ENCODE measurements at places on chromosomes 3 and 15. TPM values are rescaled to one million over a fixed set of nuclear protein-coding genes. Genes with fewer than 3 reads are reported as not detected.

GRCh38 chr15:85490856-85491255 lies 110.5 kb downstream of the AKAP13 start:
- H3K36me3 ChIP-seq, result no peaks in the 10 kb centered on the region
- H3K4me3 ChIP-seq, result no peak overlapping the region
- no peak overlapping the region for H3K27ac ChIP-seq
- H3K4me1 ChIP-seq, result peaks cover 15% of the 10 kb centered on the region
- H3K27me3 ChIP-seq, result no peaks in the 10 kb centered on the region
- no peak for DNase-seq

GRCh38 chr15:36643551-36643950 lies 64.1 kb downstream of the CDIN1 start:
- H3K27ac ChIP-seq, result no peak overlapping the region
- DNase-seq, result no peak
- H3K27me3 ChIP-seq, result no peaks in the 10 kb centered on the region
- H3K4me3 ChIP-seq, result no peak overlapping the region

GRCh38 chr3:130679218-130679617 lies 67.4 kb downstream of the PIK3R4 start:
- H3K27ac ChIP-seq, result no peak overlapping the region
- H3K4me1 ChIP-seq, result no peaks in the 10 kb centered on the region
- DNase-seq, result no peak
- H3K36me3 ChIP-seq, result peaks cover 25% of the 10 kb centered on the region
- H3K4me3 ChIP-seq, result no peak overlapping the region
- no peaks in the 10 kb centered on the region for H3K27me3 ChIP-seq

- peak; percentile 79 for DNase-seq
- no peaks in the 10 kb centered on the region for H3K27me3 ChIP-seq
- H3K4me1 ChIP-seq, result peaks cover 7% of the 10 kb centered on the region
- H3K27ac ChIP-seq, result peak overlapping the region; percentile 81
- H3K4me3 ChIP-seq, result no peak overlapping the region
These were observed 437.3 kb downstream of the TBL1XR1 start for GRCh38 chr3:176759815-176760506.

DNA sequence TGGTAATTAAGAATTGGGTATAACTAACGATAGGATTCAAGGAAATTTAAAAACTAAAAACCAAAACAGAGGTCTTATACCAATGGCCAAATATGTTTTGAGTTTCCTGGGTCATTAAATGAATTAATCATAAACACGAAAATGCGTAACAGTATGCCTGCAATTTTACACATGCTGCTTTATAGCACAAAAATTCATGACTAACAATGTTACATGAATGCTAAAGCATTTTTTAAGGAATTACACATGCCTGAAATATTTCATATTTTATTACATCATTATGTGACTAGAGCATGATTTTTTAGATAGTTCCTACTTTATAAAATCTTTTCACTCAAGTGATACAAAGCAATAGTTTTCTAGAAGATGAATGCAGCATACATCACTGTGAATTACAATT lies 74.7 kb downstream of the ZNF148 start:
- H3K27ac ChIP-seq, result no peak overlapping the region
- H3K4me3 ChIP-seq, result no peak overlapping the region
- H3K27me3 ChIP-seq, result no peaks in the 10 kb centered on the region
- H3K36me3 ChIP-seq, result no peaks in the 10 kb centered on the region
- peaks cover 11% of the 10 kb centered on the region for H3K4me1 ChIP-seq
- no peak for DNase-seq

DNA sequence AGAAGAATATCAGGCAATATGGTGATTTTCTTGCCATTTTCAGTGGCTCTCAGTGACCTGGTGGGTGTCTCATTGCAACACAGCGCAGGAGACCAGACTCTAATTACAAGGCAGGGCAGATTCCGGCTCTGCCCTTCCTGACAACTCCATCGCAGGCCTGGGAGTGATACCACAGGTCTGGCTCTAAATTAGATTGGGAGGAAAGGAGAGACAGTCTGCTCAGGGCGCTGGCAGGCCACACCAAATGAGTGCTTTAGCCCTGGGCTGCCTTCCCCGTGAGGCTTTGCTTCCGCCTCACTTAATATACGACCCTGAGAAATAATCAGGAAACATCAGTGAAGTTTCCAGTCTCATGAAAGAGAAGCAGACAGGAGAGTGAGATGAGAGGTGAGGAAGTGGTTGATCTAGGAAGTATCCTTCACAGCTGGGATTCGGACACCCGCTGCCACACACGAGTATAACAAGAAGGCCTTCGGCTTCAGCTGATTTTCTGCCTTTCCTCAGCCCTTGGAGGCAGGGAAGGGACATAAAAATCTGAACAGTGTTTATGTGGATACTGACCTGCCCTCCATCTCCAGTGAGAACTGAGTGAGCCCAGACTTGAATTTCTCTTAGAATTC lies 73.7 kb upstream of the PROK2 start:
- H3K4me3 ChIP-seq, result no peak overlapping the region
- H3K36me3 ChIP-seq, result no peaks in the 10 kb centered on the region
- no peaks in the 10 kb centered on the region for H3K27me3 ChIP-seq
- no peak for DNase-seq
- no peak overlapping the region for H3K27ac ChIP-seq
- H3K4me1 ChIP-seq, result peaks cover 6% of the 10 kb centered on the region

GRCh38 chr15:66459818-66460615 lies 37.5 kb downstream of the SNAPC5 start:
- no peaks in the 10 kb centered on the region for H3K4me1 ChIP-seq
- H3K4me3 ChIP-seq, result no peak overlapping the region
- H3K27ac ChIP-seq, result no peak overlapping the region
- H3K36me3 ChIP-seq, result no peaks in the 10 kb centered on the region
- no peak for DNase-seq

DNA sequence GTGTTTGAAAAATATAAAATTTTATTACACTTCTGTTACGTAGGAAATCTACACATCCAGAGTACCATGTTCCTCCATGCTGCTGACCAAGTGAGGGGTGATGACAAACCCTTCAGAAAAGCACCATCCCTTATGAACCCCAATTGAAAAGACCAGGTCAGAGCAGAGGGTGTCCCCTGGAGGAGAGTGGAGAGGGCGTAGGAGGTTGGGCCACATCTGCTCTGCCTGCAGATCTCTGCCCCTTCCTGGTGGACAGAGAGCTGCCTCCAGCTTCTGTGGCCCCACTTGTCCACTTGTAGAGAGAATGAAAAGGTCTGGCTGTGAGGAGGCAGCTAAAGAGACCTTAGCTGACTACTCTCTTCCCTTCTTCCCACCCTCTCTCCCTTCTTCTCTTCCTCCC lies 55.5 kb downstream of the GLDN start:
- H3K36me3 ChIP-seq, result no peaks in the 10 kb centered on the region
- H3K4me1 ChIP-seq, result no peaks in the 10 kb centered on the region
- no peak for DNase-seq
- no peak overlapping the region for H3K4me3 ChIP-seq

DNA sequence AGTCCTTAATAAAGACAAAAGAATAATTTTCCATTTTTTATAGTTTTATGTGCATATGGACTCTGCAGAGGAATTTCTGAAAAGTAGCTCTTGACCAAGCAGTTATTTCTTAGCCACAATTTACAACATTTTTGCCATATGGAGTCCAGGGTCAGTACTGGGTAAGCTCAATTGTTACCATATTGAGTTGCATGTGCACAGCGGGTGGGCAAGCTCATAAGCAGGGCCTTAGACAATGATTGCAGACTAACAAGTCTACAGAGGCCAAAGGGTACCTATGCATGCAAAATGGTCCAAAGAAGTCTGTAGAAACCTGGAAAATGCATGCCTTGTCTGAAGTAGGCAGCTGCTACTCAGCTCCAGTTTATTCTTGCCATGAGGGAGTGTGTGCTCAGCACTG lies 19.0 kb upstream of the ARHGEF26 start:
- H3K36me3 ChIP-seq, result no peaks in the 10 kb centered on the region
- H3K27ac ChIP-seq, result no peak overlapping the region
- H3K4me1 ChIP-seq, result no peaks in the 10 kb centered on the region
- H3K4me3 ChIP-seq, result no peak overlapping the region
- H3K27me3 ChIP-seq, result no peaks in the 10 kb centered on the region
- no peak for DNase-seq

DNA sequence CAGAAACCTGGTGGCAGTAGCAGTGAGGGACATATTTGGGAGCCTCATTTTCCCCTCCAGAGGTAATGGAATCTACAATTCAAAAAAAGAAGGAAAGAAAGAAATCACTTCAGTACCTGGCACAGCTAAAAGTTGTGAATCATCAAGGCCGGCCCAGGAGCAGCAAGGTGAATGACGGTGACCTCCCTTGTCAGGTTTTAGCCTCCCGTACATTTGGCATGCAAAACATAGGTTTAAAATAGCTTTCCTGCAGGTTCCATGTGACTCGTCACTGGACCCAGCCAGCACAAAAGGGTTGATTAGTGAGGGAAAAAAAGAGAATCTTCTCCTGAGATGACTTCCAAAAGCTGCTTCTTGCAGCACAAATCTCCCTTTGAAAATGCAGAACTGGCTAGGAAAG lies 394.2 kb downstream of the LSAMP start:
- H3K4me3 ChIP-seq, result no peak overlapping the region
- no peaks in the 10 kb centered on the region for H3K27me3 ChIP-seq
- no peak for DNase-seq
- H3K4me1 ChIP-seq, result no peaks in the 10 kb centered on the region
- H3K27ac ChIP-seq, result no peak overlapping the region

GRCh38 chr3:129277829-129278271 lies 820 bp upstream of the HMCES start:
- H3K4me3 ChIP-seq, result no peak overlapping the region
- H3K27ac ChIP-seq, result peak overlapping the region; percentile 96
- no peaks in the 10 kb centered on the region for H3K27me3 ChIP-seq
- H3K4me1 ChIP-seq, result peaks cover 21% of the 10 kb centered on the region
- DNase-seq, result no peak

DNA sequence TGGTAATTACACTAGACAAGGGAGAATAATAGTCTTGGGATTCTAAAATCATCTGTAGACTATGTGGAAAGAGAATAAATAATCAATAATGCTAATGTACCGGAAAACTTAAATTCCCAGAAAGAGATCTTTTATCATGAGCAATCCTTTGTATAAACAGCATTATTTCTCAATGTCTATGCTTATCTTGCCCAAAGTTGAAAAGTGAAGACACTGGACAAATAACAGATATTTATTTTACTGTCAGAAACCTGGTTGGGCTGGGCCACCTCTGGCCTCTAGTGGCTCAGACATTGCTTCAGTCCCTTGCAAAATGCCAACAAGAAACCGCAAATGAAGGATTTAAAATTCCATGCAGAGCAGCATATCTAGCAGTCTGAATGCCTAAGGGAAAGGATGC lies 409.9 kb downstream of the FHIT start:
- H3K27me3 ChIP-seq, result no peaks in the 10 kb centered on the region
- H3K4me3 ChIP-seq, result no peak overlapping the region
- H3K27ac ChIP-seq, result no peak overlapping the region
- H3K4me1 ChIP-seq, result peaks cover 12% of the 10 kb centered on the region

GRCh38 chr15:38073178-38073946 lies 138.9 kb downstream of the TMCO5A start:
- no peak overlapping the region for H3K4me3 ChIP-seq
- DNase-seq, result no peak

DNA sequence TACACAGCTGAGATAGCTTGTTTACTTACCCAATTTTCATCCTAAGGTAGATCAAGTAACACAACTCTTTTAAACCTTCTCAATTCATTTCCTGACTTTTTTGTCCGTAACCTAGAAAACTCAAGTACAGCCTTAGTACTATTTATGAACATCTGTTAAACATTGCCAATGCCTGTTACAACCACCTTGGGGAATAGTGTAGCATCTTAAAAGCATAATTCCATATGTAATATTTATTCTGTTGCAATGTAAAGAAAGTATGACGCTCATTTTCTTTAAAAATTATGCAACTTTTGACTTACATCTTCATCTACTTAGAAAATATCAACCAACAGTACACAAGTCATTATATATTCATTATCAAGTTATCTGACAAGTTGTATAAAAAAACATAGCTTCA lies 54.6 kb downstream of the SUCLG2 start:
- H3K4me3 ChIP-seq, result no peak overlapping the region
- no peak for DNase-seq
- H3K27ac ChIP-seq, result no peak overlapping the region
- H3K27me3 ChIP-seq, result no peaks in the 10 kb centered on the region
- H3K4me1 ChIP-seq, result peaks cover 12% of the 10 kb centered on the region
- no peaks in the 10 kb centered on the region for H3K36me3 ChIP-seq

DNA sequence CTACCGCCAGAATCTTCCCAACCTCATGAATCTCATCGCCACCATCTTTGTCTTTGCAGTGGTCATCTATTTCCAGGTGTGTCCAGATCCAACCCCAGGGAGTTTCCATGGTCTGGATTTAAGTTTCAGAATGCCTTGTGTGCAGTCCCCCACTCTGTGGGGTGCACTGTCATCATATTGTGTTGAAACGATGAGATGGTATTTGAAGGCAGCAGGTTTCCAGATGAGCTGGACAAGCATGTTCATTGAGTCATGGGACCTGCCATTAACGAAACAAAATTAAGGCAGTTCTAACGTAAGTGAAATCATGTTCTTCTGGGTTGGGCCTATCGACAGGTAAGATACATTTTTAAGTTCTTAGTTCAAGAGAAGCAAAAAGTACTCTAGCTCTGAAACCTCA lies 12.7 kb downstream of the SEC61A1 start:
- no peak for DNase-seq
- H3K27me3 ChIP-seq, result no peaks in the 10 kb centered on the region
- no peak overlapping the region for H3K27ac ChIP-seq
- H3K36me3 ChIP-seq, result peaks cover 71% of the 10 kb centered on the region
- H3K4me3 ChIP-seq, result no peak overlapping the region

DNA sequence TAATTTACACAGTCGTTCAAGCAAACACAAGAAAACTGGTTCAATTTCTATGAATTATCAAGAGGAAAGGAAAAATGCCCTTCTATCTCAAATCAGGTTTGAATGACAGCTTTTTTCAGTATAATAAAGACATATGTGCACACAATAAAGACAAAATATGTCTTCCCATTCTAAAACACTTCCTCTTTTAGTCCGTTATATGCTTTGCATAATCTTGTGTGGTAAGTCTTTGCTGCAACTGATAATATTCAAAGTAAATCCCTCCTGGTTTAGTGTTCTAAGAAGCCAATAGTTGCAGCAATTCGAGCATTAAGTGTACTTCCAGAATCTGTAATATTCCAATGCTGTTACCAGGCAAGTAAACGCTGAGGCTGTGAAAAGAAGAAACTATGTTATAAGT lies 43.7 kb upstream of the MAPKBP1 start:
- no peaks in the 10 kb centered on the region for H3K4me1 ChIP-seq
- no peak overlapping the region for H3K27ac ChIP-seq
- no peak for DNase-seq
- peaks cover 5% of the 10 kb centered on the region for H3K36me3 ChIP-seq

ETV5 gene
- 39.2 TPM for total RNA-seq

ILDR1 gene
- total RNA-seq, result 2.9 TPM

CPEB1 gene
- total RNA-seq, result 1.0 TPM

PPP1R14D gene
- total RNA-seq, result not detected

ZPLD1 gene
- 0.26 TPM for total RNA-seq

C3orf49 gene
- not detected for total RNA-seq

TRH gene
- total RNA-seq, result not detected

CCDC13 gene
- total RNA-seq, result 3.9 TPM

PRR20G gene
- not detected for total RNA-seq

STRA6 gene
- not detected for total RNA-seq
